Neural cell (in vitro differentiated cells): ENCODE measurements at places on chromosomes 2 and 18. TPM values are rescaled to one million over a fixed set of nuclear protein-coding genes. Genes with fewer than 3 reads are reported as not detected.

The C2orf15 gene
- polyA plus RNA-seq = 8.8 and 12.8 TPM in 2 replicates

The G6PC2 gene
- polyA plus RNA-seq = not detected in 2 replicates

The AMER3 gene
- polyA plus RNA-seq = 19.2 and 22.7 TPM in 2 replicates

The SESTD1 gene
- polyA plus RNA-seq = 34.8 and 39.5 TPM in 2 replicates

The C18orf54 gene
- 2.2 and 2.3 TPM in 2 replicates for polyA plus RNA-seq

The GALNT14 gene
- polyA plus RNA-seq = 9.0 and 15.9 TPM in 2 replicates

The ABCB11 gene
- polyA plus RNA-seq = not detected in 2 replicates

The GPR45 gene
- polyA plus RNA-seq = 4.1 and 6.8 TPM in 2 replicates

The ABCG8 gene
- 0.05 TPM in 1 of 2 replicates, not detected in the other for polyA plus RNA-seq

The MYCN gene
- polyA plus RNA-seq = 25.1 and 27.2 TPM in 2 replicates

The LTBP1 gene
- 1.8 and 3.4 TPM in 2 replicates for polyA plus RNA-seq

The ASB18 gene
- not detected in 2 replicates for polyA plus RNA-seq

The C1QL2 gene
- not detected in 2 replicates for polyA plus RNA-seq

The LCT gene
- polyA plus RNA-seq = not detected in 2 replicates

The NAT8 gene
- not detected in 2 replicates for polyA plus RNA-seq

The NYAP2 gene
- polyA plus RNA-seq = 0.98 and 1.1 TPM in 2 replicates

The CAPN14 gene
- polyA plus RNA-seq = 2.1 and 3.0 TPM in 2 replicates

The PRKD3 gene
- 2.2 and 5.9 TPM in 2 replicates for polyA plus RNA-seq

The HOXD9 gene
- polyA plus RNA-seq = not detected in 2 replicates

The CTAGE1 gene
- polyA plus RNA-seq = not detected in 2 replicates

The ADRA2B gene
- polyA plus RNA-seq = not detected in 2 replicates

The ALK gene
- 7.1 and 10.1 TPM in 2 replicates for polyA plus RNA-seq

The WDR33 gene
- 58.0 and 58.7 TPM in 2 replicates for polyA plus RNA-seq

The CYP26B1 gene
- polyA plus RNA-seq = 0.56 and 0.83 TPM in 2 replicates

The BOLL gene
- not detected in 2 replicates for polyA plus RNA-seq

The GREB1L gene
- 23.3 and 24.2 TPM in 2 replicates for polyA plus RNA-seq

The DAW1 gene
- polyA plus RNA-seq = 1.5 and 3.8 TPM in 2 replicates

The SGPP2 gene
- 0.30 and 0.38 TPM in 2 replicates for polyA plus RNA-seq

The NCKAP5 gene
- 2.1 and 2.4 TPM in 2 replicates for polyA plus RNA-seq

The DSG4 gene
- polyA plus RNA-seq = not detected in 2 replicates

The GMCL1 gene
- 18.2 and 18.8 TPM in 2 replicates for polyA plus RNA-seq

The CCNYL1 gene
- polyA plus RNA-seq = 12.1 and 14.7 TPM in 2 replicates

The DNAH6 gene
- polyA plus RNA-seq = 2.1 and 2.5 TPM in 2 replicates

The ERICH2 gene
- 1.3 TPM in 1 of 2 replicates, not detected in the other for polyA plus RNA-seq

The SERPINB13 gene
- polyA plus RNA-seq = not detected in 2 replicates

The INHBB gene
- 0.10 TPM in 1 of 2 replicates, not detected in the other for polyA plus RNA-seq

The ERFE gene
- 0.32 TPM in 1 of 2 replicates, not detected in the other for polyA plus RNA-seq

The DUSP2 gene
- 1.5 and 2.1 TPM in 2 replicates for polyA plus RNA-seq

The SCTR gene
- polyA plus RNA-seq = 0.12 TPM in 1 of 2 replicates, not detected in the other

The MEP1B gene
- polyA plus RNA-seq = not detected in 2 replicates

The DNAH7 gene
- polyA plus RNA-seq = 0.67 and 1.1 TPM in 2 replicates

The CFC1 gene
- 22.4 and 29.9 TPM in 2 replicates for polyA plus RNA-seq

The PLEK gene
- 0.07 and 0.10 TPM in 2 replicates for polyA plus RNA-seq

The DSG1 gene
- polyA plus RNA-seq = not detected in 2 replicates

The HOXD4 gene
- polyA plus RNA-seq = not detected in 2 replicates

The RABL2A gene
- polyA plus RNA-seq = 17.9 and 26.7 TPM in 2 replicates

The OTOF gene
- not detected in 2 replicates for polyA plus RNA-seq
